ENCODE measurements at places on chromosomes 2 and 18. TPM values are rescaled to one million over a fixed set of nuclear protein-coding genes. Genes with fewer than 3 reads are reported as not detected.

GTF2A1L gene
- not detected for total RNA-seq

DNA sequence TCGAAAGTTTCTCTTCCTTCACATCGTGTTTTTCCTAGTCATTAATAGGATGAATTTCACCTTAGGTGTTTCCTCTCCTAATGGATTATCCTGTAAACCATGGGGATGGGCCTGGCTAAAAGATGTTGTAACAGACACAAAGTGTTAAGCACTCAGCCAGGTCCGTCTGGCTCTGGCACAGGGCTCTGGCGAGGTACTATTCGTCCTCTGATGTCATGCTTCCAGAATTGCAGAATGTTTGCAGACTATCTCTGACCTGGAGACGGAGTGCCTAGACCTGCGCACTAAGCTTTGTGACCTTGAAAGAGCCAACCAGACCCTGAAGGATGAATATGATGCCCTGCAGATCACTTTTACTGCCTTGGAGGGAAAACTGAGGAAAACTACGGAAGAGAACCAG is 13.2 kb downstream of the ATG16L1 start:
- no peak for DNase-seq

ADAM23 gene
- 0.02 TPM for total RNA-seq

DNA sequence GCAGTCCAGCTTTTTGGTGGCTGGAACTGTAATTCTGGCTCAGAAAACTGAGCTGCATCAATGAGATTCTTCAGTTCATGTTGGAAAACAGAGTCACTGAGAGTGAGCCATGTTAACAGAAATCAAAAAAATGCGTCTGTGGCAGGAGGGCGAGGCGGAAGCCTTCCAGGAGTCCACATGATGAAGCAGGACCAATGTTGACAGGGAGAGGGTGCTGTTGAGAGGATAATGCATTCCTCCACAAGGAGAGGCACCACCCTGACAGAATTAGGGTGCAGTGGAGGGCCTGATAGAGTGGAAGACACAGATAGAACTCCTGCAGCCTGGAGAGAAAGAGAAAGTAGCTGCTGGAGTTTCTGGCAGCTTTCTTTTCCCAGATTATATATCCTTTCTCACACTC is 111.5 kb downstream of the MGAT5 start:
- DNase-seq, result peak; percentile 35

GRCh38 chr18:37565101-37565976 is at the start of gene CELF4:
Gene CELF4 (minus strand): TSS chr18:37565798.
- DNase-seq, result no peak

ANO7 gene
- 4.1 TPM for total RNA-seq

DNA sequence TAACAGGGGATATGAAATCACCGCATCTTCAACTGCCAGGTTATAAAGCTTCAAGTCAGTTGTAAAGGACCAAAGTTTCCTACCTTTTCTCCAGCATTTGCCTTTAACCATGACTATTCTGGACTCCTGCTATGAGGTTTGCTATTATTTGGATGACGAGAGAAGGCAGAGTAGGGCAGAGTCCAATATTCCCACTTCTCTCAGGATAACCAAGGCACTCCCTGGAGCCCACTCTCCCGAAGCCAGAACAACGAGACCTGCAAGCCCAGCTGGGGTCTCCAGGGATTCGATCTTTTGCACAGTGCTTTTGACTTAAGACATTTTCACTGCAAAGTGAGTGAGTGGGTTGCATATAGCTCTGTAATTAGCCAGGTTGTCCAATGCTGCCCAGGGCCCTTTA is 77.1 kb upstream of the ZNF397 start:
- DNase-seq, result no peak

DNA sequence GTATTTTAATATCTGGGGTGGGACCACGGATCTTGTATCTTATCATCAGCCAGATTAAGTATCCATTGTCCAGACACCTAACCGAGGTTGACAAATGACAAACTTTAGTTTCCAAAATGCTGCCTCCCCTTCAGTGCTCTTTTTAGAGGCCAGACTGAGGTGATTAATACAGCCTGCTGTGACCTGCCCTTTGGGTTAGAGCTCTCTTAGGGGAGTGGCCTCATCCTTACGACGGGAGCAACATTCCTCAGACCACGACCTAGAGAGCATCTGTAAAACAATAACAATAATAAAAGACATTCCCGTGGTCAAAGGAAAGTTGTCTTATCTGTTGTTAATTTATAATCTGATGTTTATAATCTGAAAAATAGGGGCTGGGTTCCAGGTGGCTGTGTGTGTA is 405.3 kb downstream of the LPIN1 start:
- DNase-seq, result no peak

CABLES1 gene
- 0.07 TPM for total RNA-seq

GCG gene
- total RNA-seq, result 0.29 TPM

- peak; percentile 86 for DNase-seq
Observed at GRCh38 chr2:120680136-120680761, 55.4 kb upstream of the GLI2 start.

FAM110C gene
- not detected for total RNA-seq

GRCh38 chr2:120465989-120466703 is 120.2 kb downstream of the INHBB start:
- DNase-seq, result no peak

DNA sequence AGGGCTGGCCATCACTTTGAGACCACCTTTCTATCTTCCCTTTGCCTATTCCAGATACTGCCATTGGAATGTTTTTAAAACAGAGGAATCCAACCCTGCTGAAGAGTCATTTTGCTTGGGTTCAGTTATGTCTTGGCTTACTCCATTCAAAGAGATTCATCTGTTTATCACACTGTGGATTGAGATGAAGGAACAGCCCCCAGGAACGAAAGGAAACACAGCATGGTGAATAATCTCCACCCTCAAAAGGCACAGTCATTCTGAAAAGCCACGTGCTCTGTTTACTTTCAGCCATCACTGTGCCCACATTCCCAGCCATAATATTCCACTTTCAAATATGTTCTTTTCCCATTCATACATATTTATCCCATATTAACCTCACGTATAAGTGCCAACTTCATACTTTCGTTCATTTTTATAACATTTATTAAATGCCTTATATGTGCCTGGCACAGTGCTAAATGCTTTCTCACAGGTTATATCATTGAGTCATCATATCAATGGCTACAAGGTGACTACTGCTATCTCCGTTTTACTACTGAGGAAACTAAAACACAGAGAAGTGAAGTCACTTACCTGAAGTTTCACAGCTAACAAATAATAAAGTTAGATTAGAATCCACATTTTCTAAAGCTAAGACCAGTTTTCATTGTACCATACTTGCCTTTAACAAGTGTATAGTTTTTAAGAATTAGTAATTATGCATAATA is 143.6 kb downstream of the OSR1 start:
- DNase-seq, result no peak

DNA sequence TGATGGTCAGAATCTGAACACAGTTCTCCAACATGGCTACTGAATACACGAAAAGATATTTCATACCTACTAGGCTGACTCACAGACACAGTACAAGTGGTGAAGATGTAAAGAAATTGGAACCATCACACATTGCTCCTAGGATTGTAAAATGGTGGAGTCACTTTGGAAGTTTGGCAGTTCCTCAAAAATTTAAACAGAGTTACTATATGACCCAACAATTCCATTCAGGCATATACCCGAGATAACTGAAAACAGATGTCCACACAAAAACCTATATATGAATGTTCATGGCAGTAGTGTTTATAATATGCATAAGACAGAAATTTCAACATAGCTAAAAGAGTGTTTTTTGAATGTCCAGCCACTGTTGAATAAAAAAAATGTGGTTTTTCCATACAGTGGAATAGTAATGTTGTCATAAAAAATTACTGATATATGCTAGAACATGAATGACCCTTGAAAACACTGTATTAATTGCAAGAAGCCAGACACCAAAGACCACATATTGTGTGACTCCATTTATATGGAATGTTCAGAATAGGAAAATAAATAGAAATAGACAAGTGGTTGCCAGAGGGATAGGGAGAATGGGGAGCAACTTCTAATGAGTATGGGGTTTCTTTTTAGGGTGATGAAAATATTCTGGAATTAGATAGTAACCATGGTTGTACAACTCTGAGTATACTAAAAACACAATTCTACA is 10.1 kb downstream of the RMP24 start:
- no peak for DNase-seq

- DNase-seq, result no peak
Observed at GRCh38 chr2:98771721-98772524, 41.0 kb upstream of the MGAT4A start.

- DNase-seq, result no peak
Observed at GRCh38 chr2:99793022-99793421, 303.2 kb upstream of the REV1 start.

GATA6 gene
- 0.24 TPM for total RNA-seq
